Sigmoid colon (tissue), 7 donors: ENCODE measurements at places on chromosomes 7 and 10. TPM values are rescaled to one million over a fixed set of nuclear protein-coding genes. Genes with fewer than 3 reads are reported as not detected.

- DNase-seq: no peak
These were observed 2.4 kb downstream of the EPO start for GRCh38 chr7:100722480-100723212.

Gene HOXA3
- 15.6 TPM for polyA plus RNA-seq

Gene HOXA1
- 0.69 TPM for polyA plus RNA-seq

GRCh38 chr10:104657457-104657856, 16.4 kb downstream of the SORCS3 start:
- no peak for DNase-seq

DNA sequence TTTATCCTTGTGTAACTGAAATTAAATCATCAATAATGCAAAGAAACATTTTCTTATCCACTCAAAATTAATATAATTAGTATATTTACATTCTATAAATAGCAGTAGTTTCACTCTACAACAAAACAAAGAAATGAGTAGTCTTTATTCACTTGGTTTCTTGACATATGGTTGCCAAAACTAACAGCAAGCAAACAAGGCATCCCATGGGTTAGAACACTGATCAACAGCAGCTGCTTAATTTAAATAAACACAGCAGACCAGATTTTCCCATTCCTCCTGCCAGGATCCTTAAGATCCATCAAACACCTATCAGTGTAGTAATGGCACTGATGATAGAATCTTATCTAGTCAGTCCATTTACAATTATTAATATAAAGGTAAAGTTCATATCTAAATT, 22.1 kb downstream of the NCAPG2 start:
- no peak for DNase-seq

Gene C10orf143
- polyA plus RNA-seq: 7.4 TPM

GRCh38 chr10:122230222-122230621, 40.9 kb upstream of the BTBD16 start:
- no peak for DNase-seq

Gene SLC16A9
- polyA plus RNA-seq: 5.3 TPM

DNA sequence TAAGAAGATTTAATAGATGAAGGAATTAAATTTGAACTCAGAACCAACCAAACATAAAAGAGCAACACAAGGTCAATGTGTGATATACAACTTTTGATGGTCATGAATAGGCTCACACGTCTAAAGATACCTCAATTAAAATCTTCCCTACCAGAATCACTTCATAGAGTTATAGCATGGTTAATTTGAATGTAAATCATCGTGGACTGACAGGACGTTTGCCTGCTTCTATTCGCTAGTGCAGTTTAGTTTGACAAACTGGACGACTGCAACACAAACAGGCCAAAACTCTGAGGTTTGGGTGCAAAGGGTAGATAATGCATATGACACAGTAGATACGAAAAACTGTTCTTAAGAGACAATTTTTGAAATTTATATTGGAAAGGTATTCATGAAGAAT, 32.5 kb upstream of the CNTNAP2 start:
- no peak for DNase-seq

Gene OR6B1
- polyA plus RNA-seq: not detected

DNA sequence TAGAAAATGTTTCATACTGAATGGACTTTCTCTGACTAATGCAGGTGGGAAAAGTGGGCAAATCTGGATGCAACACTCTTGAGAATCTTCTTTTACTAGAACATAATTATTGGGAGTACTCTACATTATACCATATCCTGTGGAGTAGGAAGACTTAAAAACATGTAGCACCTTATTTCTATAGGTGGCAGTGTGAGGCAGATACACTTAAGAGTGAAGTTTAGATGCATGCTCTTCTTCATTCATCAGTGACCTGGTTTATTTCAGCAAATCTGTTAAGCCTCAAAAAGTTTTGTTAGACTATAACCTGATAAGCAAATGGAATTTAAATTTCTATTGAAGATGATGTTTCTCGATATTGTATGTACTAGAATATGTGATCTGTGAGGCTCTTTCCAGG, 1087.1 kb upstream of the LRRN3 start:
- no peak for DNase-seq

DNA sequence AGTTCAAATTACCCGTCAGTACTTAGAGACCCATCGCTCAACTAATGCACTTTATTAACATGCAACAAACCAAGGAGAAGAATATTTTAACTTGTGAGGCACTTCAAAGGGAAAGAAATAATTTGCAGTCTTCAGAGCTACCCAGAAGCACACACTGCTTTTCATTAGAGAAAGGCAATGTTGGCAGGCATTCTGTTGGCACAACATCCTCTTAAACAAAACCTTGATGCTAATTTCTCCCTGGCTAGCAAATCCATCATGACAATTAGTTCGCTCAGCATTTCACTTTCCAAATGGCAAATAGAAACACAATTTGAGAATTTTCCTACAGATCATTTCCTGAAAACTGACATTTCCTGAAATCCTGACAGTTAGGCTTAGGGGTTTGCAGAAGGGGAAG, 155.6 kb upstream of the FAM13C start:
- no peak for DNase-seq

DNA sequence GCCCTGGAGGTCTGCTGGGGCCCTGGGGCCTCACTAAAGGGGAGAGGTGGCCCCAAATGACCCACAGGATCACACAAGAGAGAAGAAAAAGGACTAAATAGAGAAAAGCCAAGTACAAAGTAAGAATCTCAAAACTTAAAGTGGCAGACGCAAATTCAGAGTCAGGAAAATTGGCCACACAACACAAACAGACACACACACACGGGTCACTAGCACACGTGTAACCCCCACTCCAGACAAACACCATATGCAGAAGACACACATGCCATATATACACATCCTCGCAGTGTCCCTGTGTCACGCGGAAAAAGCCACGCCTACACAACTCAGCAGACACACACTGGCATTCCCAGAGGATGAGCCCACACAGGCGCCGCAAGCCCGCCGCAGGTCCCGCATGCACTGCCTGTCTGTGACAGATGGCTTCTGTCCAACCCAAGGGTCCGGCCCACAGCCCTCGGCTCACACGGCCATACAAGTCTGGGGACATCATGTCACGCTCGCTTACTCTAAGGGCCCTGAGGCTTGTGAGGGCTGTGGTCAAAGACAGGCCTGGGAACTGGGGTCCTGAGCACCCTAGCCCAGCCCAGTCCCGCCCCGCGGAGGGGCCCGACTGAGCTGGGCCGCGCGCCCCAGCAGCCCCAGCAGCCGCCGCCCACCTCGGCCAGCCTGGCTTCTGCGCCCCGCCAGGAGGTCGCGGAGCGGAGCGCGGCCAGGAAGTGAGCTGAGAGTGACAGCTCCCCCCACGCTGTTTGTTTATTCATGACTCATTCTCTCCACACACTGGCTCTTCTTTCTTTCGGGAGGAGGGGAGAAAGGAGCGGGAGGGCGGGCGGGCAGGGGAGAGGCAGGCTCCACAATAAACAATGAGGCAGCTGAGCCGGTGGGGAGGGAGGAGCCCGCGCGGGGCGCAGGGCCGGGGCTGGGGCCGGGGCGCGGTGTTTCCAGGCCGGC, 95.5 kb upstream of the ZMIZ1 start:
- DNase-seq: peak; percentile 91

Gene HSPA12A
- polyA plus RNA-seq: 3.6 TPM

- DNase-seq: peak; percentile 97
These were observed 25.5 kb downstream of the ADK start for GRCh38 chr10:74176380-74177139.

- DNase-seq: no peak
These were observed 104.8 kb upstream of the LAMB4 start for GRCh38 chr7:108234971-108235450.

- DNase-seq: no peak
These were observed 266.0 kb upstream of the PITRM1 start for GRCh38 chr10:3438606-3439005.

Gene ENTPD7
- 3.5 TPM for polyA plus RNA-seq

GRCh38 chr7:116692401-116693308, 20.7 kb downstream of the MET start:
- no peak for DNase-seq

GRCh38 chr7:911791-912480, 35.6 kb downstream of the GET4 start:
- no peak for DNase-seq

Gene TMEM196
- not detected for polyA plus RNA-seq

GRCh38 chr7:133781486-133782090, 345.6 kb upstream of the LRGUK start:
- DNase-seq: no peak

Gene RET
- polyA plus RNA-seq: 3.4 TPM

GRCh38 chr7:1364906-1365570, 94.2 kb downstream of the MICALL2 start:
- no peak for DNase-seq

Gene GNGT1
- polyA plus RNA-seq: not detected

Gene AKR1C1
- 6.0 TPM for polyA plus RNA-seq
